ENCODE measurements at places on chromosomes 11 and 22. TPM values are rescaled to one million over a fixed set of nuclear protein-coding genes. Genes with fewer than 3 reads are reported as not detected.

KCNJ1 gene
- total RNA-seq, result 0.18 TPM

CHRNA10 gene
- 1.7 TPM for total RNA-seq

CYTH4 gene
- 45.4 TPM for total RNA-seq

NARS2 gene
- total RNA-seq, result 15.6 TPM

CRYBB2 gene
- total RNA-seq, result not detected

NELL1 gene
- 0.15 TPM for total RNA-seq

RAPSN gene
- 1.2 TPM for total RNA-seq

NPTXR gene
- total RNA-seq, result 5.1 TPM

- DNase-seq, result no peak
Observed at GRCh38 chr11:120249279-120250262, 9.6 kb downstream of the POU2F3 start.

GRCh38 chr11:72411623-72412419 is 22.5 kb downstream of the CLPB start:
- DNase-seq, result no peak

DNA sequence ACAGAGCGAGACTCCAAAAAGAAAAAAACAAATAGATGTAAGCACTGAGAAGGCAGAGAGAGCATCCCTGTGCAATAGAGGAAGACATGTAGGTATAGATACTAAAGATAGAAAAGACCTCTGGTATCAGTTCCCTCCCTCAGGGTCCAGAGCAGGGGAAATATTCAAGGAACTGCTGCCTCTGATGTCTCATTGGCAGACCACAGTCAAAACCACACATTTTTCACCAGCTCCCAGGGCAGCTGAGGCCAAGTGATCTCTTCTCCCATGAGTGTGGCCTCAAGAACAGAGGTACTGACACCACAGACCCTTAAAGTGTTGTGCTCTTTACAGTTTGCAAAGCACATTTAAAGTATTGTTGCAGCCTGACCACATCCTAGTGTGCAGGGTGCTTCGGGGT is 288.5 kb downstream of the NTM start:
- DNase-seq, result no peak

- DNase-seq, result no peak
Observed at GRCh38 chr22:46442217-46442853, 95.1 kb downstream of the CELSR1 start.

- no peak for DNase-seq
Observed at GRCh38 chr22:24926849-24927579, 19.5 kb downstream of the LHFPL7 start.

DNA sequence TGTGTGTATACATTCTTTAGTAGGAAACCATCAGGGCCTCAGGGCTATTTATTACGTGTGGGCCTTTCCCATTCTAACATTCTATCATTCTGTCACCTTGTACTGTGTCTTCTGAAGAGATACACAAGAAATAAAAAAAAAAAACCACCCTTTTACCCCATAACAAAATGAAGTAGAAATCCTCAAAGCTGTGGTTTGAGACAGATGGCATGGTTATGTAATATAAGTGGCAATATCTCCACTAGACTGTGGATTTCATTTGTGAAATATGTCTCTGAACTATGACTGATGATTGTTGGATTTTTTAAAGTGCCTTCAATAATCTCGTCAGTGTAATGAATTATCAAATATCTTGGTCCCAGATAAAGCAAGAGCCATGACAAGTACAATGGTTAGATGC is 150.0 kb upstream of the BLID start:
- DNase-seq, result no peak

DNA sequence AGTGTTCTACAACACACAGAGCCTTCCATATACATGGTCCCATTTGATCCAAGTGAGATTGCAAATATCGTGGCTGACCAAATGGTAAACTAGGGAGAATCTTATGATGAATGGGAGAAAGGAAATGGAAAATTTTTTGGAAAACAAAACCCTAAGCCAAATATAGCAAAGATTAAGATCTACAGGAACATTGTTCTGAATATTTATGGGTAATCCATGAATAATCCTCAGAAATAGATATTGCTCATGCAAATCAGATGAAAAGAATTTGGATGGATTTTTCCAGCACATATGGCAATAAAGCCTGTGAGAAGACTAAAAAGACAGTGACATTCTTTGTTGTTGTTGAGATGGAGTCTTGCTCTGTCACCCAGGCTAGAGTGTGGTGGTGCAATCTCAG is 21.7 kb upstream of the PRDM10 start:
- DNase-seq, result no peak

DNA sequence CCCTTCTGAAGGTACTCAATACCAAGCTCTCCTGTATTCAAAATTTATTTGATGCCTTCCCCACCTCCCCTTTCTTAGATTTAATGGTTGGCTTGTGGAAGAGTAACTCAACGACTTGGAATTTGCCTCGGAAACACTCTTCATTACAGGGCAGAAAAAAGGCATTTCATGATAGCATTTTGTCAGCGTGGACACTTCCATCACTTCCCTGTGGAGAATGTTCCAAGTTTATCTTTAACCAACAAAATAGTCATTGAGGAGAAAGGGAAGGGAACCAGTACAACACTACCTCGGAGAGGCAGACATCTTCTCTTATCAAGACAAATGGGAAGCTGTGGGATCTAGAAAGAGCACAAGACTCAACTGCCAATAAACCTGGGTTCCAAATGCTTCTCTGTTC is 177.2 kb upstream of the MTMR2 start:
- DNase-seq, result no peak

GRCh38 chr22:49106096-49106841 is 721.4 kb downstream of the BRD1 start:
- DNase-seq, result no peak

DNA sequence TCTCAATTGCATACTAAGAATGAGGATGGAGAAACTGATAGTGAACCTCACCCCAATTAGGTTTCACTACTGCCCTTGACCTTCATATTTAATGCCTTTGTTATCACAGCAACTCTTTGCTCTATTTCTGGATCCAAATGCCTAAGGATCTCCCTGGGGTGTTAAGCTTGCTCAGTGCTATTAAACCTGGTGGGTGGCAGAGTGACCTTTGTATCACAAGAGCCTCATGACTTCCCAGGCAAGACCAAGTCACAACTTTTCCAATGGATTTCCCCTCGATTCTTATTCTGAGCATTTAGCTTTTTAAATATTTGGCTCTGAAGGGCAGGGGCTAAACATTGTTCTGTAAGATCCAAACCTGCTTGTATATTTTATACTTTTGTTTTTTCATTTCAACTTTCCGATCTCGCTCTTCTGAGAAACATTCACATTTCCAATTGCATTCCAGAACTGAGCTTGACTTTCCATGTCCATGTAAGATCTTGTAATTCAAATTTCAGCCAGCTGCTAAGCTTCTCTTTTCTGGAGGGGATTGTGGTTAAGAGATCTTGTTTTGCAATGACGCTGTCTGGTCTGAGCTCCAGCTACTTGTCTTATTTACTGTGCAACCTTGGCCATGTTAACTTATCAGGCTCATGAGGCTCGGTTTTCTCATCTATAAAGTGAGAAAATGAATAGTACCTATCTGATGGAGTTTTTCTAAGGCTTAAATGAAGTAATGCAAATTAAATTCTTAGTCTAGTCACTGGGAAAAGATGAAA is 6.4 kb upstream of the EHF start:
- no peak for DNase-seq

DNA sequence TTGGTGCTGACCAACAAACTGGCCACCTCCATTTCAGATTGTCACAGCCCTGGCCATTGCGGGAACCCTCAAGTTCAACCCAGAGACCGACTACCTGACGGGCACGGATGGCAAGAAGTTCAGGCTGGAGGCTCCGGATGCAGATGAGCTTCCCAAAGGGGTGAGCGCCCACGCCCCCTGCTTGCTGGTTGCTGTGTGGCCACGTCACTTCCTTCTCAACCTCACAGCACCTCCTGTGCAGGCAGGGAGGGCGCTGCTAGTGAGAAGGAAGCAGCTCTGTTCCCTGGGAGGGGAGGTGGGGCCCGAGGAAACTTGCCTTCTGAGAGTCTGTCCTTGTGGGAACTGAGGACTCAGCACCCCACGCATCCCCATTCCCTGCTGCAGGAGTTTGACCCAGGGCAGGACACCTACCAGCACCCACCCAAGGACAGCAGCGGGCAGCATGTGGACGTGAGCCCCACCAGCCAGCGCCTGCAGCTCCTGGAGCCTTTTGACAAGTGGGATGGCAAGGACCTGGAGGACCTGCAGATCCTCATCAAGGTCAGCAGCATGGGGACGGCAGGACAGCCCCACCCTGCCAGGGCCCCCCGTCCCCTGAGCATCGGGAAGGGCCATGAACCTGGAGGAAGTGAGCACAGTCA is 19.3 kb downstream of the POLR3H start:
- DNase-seq, result no peak

DNA sequence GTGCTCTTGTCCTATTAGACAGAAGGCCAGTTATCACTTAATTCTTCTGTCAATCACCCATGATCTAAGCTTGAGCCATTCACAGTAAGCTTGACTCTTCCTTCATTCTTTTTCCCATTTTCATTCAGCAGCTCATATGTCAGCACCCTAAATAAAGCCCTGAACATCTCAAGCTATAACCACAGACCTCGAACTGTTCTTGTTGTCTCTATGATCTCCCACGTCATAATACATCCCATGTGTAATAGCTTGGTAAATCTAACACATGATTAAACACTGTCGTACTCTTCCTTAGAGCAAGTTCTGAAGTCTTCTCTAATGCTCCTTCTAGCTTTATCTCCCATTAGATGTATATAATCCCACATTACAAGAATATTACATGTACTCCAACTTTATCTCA is 14.4 kb downstream of the MUC15 start:
- DNase-seq, result no peak

- DNase-seq, result peak; percentile 13
Observed at GRCh38 chr22:19038164-19038546, 84.1 kb downstream of the DGCR2 start.

DNA sequence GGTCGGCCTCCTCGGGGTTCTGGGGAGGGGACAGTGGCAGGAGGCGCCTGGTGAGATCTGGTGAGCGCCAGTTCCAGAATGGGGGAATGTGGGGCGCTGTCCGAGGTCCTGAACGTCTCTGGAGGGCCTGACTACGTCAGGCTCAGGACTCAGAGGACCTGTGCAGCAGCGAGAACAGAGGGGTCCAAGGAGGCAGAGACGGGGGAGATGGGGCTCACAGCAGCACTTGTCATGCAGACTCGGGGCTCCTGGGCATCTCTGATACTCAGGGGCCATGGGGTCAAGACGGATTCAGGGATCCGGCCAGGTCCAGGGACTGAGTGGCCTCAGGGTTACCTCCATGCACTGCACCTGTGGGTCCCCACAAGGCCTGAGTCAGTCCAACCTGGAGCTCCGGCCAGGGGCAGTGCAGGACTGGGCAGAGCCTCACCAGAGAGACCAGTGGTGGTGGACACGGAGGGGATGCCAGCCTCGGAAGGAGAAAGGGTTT is 92.2 kb downstream of the BRD1 start:
- no peak for DNase-seq

GRCh38 chr11:3954448-3955298 is 99.2 kb downstream of the STIM1 start:
- no peak for DNase-seq

DNA sequence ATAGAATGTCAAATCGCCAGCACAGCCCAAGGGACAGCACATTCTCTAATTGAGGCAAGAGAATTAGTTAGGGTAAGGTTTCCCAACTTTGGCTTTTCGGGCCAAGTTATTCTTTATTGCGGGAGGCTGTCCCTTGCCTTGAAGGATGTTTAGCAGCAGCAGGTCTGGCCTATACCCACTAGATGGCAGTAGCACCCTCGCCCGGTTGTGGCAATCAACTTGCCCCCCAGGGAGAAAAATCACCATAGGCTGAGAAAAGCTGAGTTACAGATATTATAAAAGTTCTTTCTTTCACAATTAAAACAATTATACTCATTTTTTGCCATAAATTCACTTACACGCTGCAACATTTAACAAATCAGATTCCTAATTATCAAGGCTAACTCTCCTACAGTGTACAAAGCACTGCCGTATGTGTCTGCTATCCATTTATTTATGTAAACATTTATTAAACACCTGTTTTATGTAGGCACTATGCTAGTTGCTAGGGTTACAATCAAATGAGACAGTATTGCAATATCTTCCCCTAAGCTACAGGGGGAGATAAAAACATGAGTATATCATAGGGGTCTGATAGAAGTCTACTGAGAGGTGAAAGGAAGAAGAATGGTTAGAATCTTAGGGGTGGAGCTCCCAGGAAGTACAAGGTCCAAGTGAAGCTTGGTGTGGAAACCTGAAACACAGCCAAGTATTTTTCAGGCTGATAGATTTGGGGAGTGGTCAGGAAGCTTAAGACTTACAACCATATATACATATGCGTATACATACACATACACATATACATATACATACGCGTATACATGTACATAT is 452.3 kb downstream of the RAB38 start:
- DNase-seq, result no peak

GRCh38 chr11:44581246-44581645 is 15.8 kb downstream of the CD82 start:
- no peak for DNase-seq

GRCh38 chr11:114359342-114359741 is 41.0 kb downstream of the C11orf71 start:
- DNase-seq, result no peak

DNA sequence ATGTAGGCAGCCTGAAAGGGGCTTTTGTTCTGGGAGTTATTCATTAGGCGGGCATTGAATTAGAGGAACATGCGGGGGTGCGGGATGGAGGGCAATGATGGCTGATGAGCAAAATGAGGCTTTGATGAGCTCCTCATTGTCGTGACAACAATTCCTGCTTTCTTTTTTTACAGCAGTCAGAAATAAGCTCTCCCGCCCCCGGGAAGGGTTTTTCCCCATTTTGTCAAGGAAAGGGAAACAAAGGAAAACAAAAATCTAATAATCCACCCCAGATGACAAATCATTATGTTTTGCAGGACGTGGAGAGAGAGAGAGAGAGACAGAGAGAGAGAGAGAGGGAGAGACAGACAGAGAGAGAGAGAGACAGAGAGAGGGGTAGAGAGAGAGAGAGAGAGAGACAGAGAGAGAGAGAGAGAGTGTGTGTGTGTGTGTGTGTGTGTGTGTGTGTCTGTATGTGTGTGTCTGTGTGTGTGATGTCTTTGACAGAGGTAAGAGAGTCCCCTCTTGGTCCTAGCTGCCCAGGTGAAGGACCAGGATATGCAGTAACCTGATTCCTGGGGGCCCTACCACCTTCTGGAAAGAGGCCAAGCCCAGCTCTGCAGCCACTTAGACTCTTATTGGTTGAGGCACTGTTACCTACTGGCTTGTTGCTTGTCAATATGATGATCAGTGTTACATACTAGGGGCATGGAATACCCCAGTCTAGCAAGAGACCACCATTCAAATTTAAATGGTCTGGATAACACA is 46.7 kb upstream of the PARVA start:
- DNase-seq, result no peak

GRCh38 chr22:17233348-17234043 is 14.3 kb upstream of the ADA2 start:
- DNase-seq, result no peak

Measured in lower lobe of right lung (tissue), 2 donors.